Naive thymus-derived CD8-positive, alpha-beta T cell (primary cell): ENCODE measurements at places on chromosomes 7 and 10.

DNA sequence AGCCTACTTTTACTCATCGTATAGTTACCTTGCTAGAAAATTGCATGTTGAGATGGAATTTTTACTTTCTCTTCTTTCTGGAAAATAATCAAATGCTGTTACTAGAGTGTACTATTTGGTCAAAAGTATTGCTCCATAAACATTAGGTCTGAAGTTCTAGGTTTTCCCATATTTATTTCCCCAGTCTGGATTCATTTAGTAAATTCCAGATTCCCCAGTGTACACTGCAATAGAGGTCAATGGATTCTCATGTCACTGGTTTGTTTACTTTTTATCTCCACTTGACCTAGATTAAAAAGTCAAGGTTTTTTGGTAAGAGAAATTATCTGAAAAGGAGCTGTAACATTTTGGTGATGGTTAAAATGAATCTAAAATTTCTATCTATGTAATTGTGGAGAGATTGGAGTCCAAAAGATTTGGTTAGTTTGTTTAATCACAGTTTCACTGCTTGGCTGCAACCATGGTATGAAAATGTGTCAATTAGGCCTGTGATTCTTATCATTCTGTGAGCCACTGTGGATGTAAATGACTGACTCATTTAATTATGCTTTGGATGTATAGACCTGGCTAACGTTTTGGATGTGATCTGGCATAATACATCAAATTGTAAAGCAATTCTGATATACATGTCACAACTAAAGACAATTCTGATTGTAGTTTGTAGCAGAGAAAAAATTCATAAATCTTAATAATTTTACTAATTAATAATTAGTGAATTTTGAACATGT, 32.7 kb upstream of the STEAP4 start:
- no peak for DNase-seq

- DNase-seq = no peak
Measured at GRCh38 chr7:112350585-112350984, 99.7 kb upstream of the IFRD1 start.

DNA sequence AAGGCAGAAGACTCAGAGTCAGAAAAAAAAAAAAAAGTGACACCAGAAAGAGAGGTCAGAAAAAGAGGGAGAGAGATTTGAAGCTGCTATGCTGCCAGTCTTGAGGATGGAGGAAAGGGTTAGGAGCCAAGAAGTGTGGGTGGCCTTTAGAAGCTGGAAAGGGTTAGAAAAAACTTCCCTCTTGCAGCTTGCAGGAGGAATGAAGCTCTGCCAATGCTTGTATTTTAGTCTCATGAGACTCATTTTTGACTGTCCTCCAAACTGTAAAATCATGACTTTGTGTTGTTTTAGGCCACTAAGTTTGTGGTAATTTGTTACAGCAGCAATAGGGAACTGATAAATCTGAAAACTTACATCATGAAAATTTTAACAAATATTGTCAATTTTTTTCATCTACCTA, 127.7 kb upstream of the NOBOX start:
- DNase-seq = no peak

DNA sequence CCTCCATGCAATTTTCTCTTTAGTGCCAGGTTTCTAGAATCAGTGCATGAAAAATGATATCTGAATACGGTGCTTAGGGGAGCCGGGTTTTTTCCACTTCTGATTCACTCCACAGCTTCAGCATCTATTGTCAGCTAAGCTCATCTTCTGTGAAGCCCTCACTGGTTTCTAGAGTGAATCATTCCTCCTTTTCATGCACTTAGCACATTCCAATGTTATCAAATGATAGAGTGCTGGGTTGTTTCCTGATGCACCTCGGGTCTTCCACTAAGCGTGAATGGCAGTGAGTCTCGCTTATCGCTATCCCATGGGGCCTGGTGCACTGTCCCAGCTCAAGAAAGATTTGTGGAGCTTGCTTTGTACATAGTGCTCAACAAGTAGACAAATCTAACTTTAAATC, 170.9 kb upstream of the RHEB start:
- DNase-seq = no peak

- DNase-seq = no peak
Measured at GRCh38 chr7:140421521-140421920, 17.7 kb downstream of the RAB19 start.

- no peak for DNase-seq
Measured at GRCh38 chr10:75353183-75353582, 48.4 kb downstream of the ZNF503 start.

- DNase-seq = no peak
Measured at GRCh38 chr10:85645053-85645452, 721.5 kb downstream of the GRID1 start.

DNA sequence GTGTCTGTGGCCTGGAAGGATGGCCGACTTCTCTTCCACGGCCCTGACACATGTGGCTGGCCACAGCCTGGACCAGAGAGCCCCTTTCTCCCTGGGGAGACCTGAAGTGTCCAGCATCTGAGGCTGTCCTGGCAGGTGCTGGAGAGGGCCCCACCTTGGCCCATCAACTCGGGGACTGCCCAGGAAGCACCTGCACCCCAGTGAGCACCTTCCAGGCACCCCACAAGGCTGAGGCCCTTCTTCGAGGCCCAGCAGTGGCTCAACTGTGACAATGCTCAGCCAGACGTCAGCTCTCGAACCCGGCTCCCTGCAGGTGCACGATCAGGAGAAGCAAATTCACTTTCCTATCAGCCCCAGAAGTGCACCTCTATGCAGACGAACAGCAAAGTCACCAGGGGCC, 24.3 kb downstream of the RGS10 start:
- no peak for DNase-seq

DNA sequence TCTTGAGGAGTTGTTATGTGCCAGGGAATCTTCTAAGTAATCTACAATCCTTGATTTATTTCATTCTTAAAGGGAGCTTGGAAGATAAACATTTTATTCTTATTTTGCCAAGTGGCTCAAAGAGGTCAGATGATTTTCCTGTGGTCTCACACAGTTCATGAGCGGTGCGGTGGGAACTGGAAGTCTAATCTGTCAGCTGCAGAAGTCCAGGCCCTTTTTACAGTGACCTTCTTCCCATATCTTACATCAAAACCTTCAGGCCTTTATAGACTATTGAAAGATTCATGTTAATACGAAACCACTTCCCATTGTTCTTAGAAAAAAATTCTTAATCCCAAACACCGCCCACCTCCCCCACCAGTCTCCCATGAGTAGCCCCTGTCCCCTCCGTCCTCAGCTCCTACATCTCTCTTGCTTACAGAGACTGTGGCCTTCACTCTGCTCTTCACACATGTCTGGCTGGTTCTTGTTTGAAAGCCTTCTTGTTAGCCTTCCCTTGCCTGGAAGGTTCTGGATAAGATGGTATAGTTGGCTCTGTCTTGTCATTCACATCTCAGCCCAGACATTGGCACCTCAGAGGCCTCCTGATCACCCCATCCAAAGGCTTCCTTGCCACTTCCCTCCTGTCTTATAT, 61.5 kb downstream of the ITGA8 start:
- no peak for DNase-seq

DNA sequence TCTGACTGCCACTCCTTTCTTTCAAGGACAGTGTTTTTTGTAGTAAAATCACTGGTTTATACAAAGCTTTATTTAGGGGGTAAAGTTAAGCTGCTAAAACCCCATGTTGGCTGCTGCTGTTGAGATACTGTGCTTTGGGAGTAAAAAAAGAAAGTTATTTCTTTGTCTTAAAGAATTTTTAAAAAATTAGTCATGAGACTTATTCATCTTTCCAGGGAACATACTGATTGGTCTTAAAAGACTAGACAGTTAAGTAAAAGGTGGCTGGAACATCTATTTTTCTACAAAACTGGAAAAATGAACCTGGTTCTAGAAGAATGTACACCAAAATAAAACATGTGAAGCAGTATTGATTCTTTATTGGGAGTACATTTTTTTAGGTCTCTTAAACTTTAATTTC, 20.6 kb downstream of the BBIP1 start:
- no peak for DNase-seq

GRCh38 chr7:25765110-25765655, 386.8 kb upstream of the NFE2L3 start:
- DNase-seq = no peak

- no peak for DNase-seq
Measured at GRCh38 chr10:132892004-132892403, 50.4 kb downstream of the CFAP46 start.

- DNase-seq = no peak
Measured at GRCh38 chr10:70355051-70356021, 27.1 kb downstream of the LRRC20 start.

DNA sequence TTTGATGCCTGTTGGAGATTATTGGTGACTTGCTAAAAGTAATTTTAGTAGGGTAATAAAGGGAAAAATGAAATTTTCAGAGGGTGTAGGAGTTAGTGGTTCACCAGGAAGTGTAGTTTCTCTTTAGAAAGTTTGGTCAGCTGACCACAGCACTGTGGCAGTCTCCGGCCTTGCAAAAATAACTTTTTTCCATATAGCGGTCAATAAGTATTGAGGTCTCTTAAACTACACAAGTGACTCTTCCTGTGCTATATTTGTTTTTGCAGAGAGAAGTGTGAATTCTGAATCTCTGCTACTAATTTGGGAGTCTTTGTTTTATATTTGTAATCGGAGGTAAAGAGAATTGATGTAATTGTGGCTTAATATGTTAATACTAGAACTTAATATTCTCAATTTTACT, 24.3 kb downstream of the PTPN12 start:
- no peak for DNase-seq

DNA sequence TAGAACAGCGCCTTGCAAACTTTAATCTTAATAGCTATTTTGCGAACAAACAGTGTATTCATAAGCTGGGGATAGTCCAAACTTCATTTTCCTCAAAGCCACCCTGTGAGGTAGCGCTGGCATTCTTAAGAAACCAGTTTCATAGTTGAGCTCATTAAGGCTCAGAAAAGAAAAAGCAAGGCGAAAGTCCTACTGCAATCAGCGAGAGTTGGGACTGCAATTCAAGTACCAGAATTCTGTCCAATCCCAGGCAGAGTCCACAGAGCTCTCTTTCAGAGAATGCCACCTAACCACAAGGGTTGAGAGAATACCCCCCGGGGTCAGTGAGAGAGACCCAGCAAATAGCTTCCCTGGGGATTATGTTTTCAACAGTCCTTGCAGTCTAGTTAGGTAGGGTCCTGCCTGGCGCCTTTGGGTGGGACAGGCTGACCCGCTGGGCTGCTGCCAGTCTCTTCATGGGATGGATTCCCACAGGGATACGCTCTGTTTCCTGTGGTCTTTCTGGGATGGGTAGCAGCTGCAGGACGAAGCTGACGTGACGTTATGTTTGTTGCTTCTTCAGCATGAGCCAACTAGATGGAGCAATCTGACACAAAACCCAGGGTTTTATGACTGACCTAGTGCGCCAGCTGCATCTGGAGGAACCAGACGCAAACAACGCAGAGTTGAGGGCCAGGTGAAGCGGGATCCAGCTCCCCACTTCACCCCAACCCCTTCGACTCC, 16.0 kb downstream of the BMPER start:
- DNase-seq = no peak

DNA sequence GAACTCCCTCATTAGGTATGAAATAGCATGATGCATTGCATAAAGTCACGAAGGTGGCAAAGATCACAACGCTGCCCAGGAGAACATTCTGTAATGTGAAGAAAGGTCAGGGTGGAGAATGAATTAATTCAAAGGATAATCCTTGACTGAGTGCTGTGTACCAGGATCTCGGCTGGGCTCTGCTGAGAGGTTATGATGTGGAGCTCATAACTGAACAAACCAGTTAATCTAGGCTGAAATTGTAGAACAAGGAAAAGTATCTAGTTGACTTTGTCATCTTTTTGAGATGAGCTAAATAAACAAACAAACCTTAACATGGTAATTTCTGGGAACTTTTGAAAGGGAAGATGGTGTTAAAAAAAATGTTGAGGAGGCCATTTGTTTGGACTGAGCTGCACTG, 6.1 kb downstream of the MSMB start:
- DNase-seq = no peak

- DNase-seq = no peak
Measured at GRCh38 chr7:107157091-107157490, 11.7 kb upstream of the HBP1 start.

DNA sequence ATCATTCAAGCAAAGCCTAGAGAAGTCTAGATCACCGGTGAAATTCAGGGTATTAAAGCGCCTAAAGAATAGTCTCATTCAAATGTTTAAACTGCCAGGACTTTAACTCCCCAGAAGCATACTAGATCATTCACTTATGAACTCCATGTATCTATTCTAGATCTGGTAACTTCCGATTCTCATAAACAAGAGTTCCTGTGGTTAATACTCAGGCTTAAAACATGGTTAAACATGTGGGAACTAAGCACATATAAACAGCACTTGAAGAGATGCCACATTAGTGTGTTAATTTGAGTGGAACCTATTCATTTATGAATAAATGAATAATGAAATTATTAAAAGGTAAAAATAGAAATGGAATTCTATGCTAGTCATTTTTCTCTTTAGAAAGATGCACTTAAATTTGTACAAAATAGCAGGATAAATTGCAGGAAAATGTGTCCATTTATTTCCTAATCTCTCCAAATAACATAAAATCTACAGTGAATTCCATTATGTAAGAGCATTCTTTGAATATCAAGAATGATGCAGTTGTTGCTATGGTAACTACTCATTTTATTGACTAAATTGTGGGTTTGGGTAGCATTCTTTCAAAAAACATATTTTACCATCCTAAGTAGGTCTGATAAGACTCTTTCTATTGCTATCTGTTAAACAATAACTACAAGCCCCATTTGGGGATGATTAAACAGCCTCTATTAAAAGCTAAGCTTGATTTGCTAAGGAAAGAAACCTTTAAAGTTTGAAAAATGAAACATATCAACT, 147.6 kb upstream of the TMEM168 start:
- DNase-seq = no peak

GRCh38 chr7:66114743-66115649, at the start of gene CRCP:
Gene CRCP (plus strand): TSS chr7:66114847. CDS start chr7:66114963, 116 bp downstream.
- peak; percentile 82 for DNase-seq

DNA sequence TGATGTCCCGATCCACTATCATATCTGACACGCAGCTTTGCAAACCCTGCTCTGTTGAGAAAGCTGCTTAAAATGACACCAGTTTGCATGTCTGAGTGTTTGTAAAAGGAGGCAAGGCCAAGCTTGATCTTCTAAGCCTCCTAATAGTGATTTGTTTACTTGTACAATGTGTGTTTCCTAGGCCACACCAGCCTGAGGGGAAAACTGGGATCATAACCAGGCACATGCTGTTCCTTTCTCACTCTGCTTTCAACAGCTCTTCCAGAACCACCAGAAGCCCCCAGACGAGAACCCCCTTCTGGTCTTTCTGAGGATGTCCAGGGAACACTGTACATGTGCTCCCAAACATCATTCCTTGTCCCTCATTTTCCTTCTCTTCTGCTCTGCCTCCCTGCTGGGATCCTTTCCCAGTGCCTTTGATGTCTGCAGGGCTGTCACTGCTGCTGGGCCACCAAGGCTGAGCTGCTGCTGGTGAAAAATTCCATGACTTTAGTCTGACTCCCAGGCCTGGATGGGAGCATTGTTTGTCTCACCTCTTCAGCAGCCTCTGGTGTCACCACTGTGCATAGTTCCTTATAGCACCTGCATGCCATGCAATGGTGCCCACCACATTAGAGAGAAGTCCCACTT, 4.0 kb upstream of the LGI1 start:
- no peak for DNase-seq

- DNase-seq = no peak
Measured at GRCh38 chr10:59991117-59991516, 84.8 kb upstream of the CCDC6 start.
